Glomerular endothelial cell (primary cell): ENCODE measurements at places on chromosomes 4 and X. TPM values are rescaled to one million over a fixed set of nuclear protein-coding genes. Genes with fewer than 3 reads are reported as not detected.

GRCh38 chr4:107801766-107802211 lies 22.9 kb upstream of the SGMS2 start:
- DNase-seq, result no peak

BEX1 gene
- 0.68 and 1.6 TPM in 2 replicates for total RNA-seq

DNA sequence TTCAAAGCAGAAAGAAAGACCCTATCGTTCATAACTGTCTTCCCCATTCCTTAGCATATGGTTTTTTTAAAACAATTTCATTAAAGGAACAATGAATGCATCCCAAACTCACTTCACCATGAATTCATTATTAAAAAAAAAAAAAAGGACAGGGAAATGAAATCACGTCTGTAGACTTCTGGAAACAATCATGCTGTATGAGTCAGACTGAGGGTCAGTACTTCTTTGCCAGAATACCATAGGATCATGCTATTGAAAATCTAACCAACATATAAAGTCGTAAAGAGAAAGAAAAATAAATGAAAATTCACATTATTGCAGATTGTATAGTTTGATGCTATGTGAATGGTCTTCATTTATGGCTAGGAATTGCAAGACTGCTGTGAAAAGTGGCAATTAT lies 144.4 kb downstream of the PCDH18 start:
- DNase-seq, result peak; percentile 22

DNA sequence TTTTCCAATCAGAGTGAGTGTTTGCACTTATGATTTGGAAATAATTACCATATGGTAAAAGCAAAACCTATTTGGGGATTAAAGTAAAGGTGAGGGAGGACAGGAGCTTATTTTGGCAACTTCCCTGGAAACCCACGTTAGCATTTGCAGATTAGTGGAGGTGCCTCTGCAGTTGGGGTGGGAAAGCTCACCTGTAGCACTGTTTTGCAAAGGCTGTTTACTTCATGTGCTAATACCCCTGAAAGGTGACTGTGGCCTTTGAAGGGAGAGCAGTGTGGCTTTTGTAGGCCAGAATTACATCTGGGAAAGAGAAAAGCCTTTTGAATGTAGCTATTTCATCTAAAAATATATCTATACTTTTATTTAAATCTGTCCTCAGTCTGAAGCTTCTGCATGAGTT lies 9.4 kb downstream of the SUPT20HL1 start:
- DNase-seq, result no peak

KLF8 gene
- 0.34 and 0.99 TPM in 2 replicates for total RNA-seq

GRCh38 chr4:128955751-128956150 lies 137.6 kb downstream of the SCLT1 start:
- DNase-seq, result peak; percentile 18

DNA sequence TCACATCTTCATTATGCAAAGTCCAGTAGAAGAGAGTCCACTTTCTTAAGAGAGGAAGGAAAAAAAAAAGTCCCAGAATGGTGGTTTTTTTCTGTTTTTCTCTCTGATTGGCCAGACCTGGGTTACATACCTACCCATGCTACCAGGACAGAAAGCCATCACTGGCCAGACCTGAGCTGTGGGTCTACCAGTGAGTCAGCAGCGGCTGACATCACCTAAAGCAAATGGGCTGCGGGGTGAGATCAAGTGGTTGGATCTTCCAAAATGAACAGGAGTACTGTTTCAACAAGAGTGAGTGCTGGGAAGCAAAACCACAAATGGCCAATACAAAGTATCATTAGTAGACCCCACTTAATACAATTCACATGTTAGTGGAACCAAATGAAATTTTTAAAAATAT lies 1.6 kb upstream of the NDST3 start:
- no peak for DNase-seq

- no peak for DNase-seq
Measured at GRCh38 chrX:155112171-155112570, 40.9 kb downstream of the BRCC3 start.

CLCN4 gene
- total RNA-seq, result 5.7 and 9.0 TPM in 2 replicates

DNA sequence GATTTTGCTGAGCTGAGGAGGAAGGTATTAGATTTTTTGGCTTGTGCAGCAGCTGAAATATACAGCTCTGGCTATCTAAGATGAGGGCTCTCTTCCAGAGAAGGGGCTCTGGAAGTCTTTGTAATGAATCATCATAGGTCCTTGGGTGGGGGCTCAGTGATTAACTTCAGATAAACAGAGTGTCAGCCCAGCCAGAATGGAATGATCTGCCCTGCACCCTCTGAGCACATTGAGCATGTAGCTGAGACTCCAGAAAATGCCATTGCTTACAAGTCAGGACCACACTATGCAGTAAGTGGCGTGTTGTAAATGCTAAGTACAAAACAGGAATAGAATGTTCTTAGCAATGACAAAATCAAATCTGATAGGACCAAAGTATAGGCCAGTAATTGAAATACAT lies 836.0 kb downstream of the PDHA2 start:
- no peak for DNase-seq

- no peak for DNase-seq
Measured at GRCh38 chr4:187166886-187167512, 443.3 kb upstream of the FAT1 start.

FAAH2 gene
- total RNA-seq, result 0.15 TPM in 1 of 2 replicates, not detected in the other

GRCh38 chr4:73142995-73143547 lies 73.6 kb upstream of the COX18 start:
- no peak for DNase-seq

- DNase-seq, result no peak
Measured at GRCh38 chrX:10433296-10433965, 187.0 kb downstream of the MID1 start.

DNA sequence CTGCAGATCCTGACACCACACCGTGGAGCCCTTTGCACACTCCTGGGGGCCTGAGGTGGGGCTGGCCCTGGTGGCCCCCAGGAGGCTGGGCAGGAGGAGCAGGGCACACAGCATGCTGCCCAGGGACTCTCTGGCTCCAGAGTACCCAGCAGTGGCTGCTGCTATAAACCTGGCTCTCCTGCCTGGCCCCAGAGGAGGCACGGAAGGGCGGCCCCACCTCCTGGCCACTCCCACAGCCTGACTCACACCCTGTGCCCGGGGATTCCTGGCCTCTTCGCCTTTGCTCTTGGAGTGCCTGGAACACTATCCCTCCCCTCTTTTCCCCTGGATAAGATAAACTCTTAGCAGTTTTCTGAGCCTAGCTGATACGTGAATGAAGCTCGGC lies at the start of gene PSAPL1:
Gene PSAPL1, minus strand, starts transcription at position 165 of the 385 bp plus-strand sequence. Its CDS starts 51 bp downstream, at position 114.
- DNase-seq, result no peak

MAGEA1 gene
- not detected in 2 replicates for total RNA-seq

- DNase-seq, result no peak
Measured at GRCh38 chrX:68902706-68903504, 74.1 kb downstream of the EFNB1 start.

DNA sequence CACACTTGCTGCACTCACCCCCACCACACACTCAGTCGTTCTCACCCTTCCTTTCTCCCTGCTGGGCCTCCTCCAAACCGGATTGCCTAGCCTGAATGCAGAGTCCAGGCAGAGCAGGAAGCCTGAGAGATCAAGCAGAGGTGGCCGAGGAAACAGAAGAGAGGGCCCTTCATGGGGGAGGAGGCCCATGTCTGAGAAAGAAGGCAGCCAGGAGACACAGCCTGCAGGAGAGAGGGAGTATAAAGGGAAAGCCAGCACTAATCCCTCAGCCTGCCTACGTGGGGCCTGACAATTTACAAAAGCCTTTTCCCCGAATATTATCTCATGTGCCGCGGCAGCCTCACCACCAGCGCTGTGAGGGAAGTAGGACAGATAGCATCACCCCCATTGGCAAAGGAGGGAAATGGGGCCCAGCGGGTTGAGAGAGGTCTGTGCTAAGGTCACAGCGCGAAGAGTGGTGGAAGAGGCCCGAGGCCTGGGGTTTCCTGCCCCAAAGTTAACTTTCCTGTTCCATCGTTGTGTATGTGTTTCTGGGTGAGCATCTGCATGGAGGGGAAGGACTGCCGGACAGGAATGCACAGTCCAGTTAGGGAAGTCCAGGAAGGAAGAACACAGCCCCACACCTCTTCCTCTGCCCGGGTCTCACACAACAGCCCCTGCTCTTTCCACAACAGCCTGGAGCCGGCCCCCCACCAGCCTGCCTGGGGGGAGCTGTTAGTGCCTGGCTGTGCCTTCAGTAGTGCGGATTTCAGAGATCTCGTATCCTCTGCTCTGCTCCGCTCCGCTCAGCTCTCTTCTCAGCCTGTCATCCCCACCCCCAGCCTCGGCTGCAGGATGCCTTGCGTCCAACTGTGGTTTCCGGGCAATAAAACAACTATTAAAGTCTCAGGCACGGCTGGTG lies 50.9 kb upstream of the BCOR start:
- DNase-seq, result no peak

- no peak for DNase-seq
Measured at GRCh38 chr4:41709844-41710481, 38.6 kb downstream of the PHOX2B start.

- DNase-seq, result no peak
Measured at GRCh38 chrX:71621603-71622002, 3.3 kb upstream of the CXCR3 start.

TLR3 gene
- 2.9 and 7.4 TPM in 2 replicates for total RNA-seq

TRAM1L1 gene
- 1.4 and 3.7 TPM in 2 replicates for total RNA-seq

GRCh38 chrX:123860983-123861382 lies 1.1 kb downstream of the XIAP start:
- DNase-seq, result no peak

SPANXN4 gene
- not detected in 2 replicates for total RNA-seq

DNA sequence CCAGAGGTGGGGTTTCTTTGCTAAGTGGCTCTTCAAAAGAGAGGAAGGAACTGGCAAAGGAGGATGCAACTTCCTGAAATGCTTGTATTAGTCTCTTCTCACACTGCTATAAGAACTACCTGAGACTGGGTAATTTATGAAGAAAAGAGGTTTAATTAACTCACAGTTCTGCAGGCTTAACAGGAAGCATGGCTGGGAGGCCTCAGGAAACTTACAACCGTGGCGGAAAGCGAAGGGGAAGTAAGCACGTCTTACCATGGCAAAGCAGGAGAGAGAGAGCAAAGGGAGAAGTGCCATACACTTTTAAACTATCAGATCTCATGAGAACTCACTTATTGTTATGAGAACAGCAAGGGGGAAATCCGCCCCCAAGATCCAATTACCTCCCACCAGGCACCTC lies 505.7 kb downstream of the ZNF674 start:
- DNase-seq, result no peak
